ENCODE measurements at places on chromosomes 7 and 10.

GRCh38 chr7:104127204-104127603, 80.6 kb downstream of the ORC5 start:
- no peak for DNase-seq

DNA sequence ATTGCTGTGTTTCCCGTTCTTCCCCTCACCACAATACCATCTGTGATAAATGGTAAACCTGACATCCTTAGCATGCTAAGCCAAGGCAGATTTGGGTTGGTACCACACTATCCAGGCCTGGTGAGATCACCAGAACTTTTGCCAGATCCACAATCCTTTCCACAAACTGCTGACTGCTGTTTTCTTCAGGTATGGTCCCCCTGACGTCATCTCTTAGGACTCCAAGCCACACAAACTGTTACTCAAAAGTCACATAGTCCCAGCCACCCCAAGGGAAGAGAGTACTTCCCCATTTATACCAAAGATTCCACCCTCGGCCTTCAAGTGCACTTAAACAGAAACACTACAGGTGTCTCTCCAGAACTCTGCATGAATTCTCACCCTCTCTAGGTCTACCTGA, 34.8 kb downstream of the SLC25A13 start:
- DNase-seq = no peak

DNA sequence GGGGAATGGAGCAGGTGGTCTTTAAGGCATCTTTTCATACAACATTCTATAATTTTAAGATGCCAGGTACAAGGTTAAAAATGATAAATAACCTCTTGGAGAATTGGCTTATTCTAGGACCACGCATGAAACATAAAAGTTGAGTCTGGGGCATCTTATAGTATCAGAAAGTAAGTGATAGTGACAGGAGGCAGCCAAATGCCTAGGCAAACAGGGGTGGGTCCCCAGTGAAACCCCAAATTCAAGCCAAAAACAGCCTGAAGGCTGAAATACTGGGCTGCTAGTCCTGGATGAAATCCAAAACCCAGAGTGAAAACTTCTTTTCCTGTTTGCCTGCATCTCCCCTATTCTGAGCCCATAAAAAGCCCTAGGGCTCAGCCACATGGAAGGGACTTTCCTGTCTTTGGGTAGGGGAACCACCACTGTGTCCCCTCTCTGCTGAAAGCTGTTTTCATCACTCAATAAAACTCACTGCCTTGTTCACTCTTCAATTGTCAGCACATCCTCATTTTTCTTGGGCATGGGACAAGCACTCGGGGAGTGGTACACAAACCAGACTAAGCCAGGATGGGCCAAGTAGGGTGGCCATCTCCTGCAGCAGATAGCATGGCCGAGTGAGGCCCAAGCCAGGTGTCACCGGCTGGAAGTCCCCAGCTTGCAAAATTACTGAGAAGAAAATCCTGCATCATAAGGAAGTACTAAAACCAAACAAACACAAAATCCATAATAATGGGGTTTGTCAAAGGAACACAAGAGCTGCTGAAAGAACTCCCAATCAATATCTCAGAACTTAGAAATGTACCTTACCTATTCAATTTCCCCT, 241.6 kb upstream of the GALNT17 start:
- DNase-seq = no peak

- DNase-seq = no peak
These were observed 273.6 kb downstream of the SDHAF3 start for GRCh38 chr7:97390915-97391593.

- no peak for DNase-seq
These were observed 159.4 kb upstream of the AHR start for GRCh38 chr7:17139081-17139480.

- DNase-seq = no peak
These were observed 37.6 kb downstream of the ALOX5 start for GRCh38 chr10:45411607-45411940.

GRCh38 chr10:97585439-97585811, 1.2 kb downstream of the HOGA1 start:
- DNase-seq = no peak

GRCh38 chr10:27819781-27820531, 74.3 kb upstream of the MKX start:
- DNase-seq = no peak

GRCh38 chr7:77674878-77675277, 21.4 kb upstream of the RSBN1L start:
- DNase-seq = no peak

- DNase-seq = no peak
These were observed 76.8 kb upstream of the GDF10 start for GRCh38 chr10:47223236-47223635.

DNA sequence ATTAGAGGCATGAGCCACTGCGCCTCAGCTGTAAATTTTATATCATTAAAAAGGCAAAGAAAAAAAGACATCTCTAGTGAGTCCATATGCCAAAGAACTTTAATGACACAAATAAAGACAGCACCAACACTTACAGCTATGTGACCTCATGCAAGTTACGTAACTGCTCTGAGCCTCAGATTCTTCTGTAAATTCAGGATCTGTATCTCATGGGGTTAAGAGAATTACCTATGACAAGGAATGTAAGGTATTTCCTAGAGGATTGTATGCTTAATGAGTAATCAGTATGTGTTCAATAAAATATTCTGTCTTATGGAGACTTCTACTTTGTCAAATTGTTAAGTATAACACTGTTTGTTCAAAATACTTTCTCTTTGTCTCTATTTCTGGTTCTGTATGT, 274.0 kb upstream of the GLI3 start:
- no peak for DNase-seq

GRCh38 chr7:106486331-106486730, 174.6 kb downstream of the CCDC71L start:
- no peak for DNase-seq

DNA sequence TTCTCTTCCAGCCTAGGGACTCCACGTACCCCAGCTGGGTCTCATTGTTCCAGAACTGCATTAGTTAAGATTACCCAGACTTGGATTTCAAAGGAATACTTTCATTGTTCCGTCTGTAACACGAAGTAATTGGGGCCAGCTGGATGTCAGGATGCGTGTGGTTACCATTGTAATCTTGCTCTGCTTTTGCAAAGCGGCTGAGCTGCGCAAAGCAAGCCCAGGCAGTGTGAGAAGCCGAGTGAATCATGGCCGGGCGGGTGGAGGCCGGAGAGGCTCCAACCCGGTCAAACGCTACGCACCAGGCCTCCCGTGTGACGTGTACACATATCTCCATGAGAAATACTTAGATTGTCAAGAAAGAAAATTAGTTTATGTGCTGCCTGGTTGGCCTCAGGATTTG, 21.0 kb downstream of the LRRC17 start:
- no peak for DNase-seq

- DNase-seq = no peak
These were observed 4.2 kb upstream of the HOXA10 start for GRCh38 chr7:27178366-27178765.

DNA sequence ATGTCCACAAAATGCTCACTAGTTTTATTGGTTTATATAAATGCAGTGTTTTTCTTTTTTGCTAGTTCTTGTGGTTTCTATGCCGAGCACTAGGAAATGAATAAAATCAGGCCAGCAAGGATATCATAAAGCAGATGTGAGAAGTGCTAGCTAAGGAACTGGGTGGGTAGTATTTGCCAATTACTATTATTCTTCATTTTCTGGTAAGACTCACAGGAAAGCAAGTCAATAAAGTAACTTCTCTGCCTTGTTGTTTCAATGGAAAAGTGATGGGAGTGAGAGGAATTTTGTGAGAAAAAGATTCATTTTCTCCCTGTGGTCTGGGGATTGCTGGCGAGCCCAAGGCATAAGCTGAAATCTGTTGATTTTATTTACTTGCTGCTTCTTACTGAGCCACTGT, 50.5 kb upstream of the TRIL start:
- no peak for DNase-seq

GRCh38 chr10:20957744-20958143, 60.6 kb upstream of the NEBL start:
- DNase-seq = no peak

DNA sequence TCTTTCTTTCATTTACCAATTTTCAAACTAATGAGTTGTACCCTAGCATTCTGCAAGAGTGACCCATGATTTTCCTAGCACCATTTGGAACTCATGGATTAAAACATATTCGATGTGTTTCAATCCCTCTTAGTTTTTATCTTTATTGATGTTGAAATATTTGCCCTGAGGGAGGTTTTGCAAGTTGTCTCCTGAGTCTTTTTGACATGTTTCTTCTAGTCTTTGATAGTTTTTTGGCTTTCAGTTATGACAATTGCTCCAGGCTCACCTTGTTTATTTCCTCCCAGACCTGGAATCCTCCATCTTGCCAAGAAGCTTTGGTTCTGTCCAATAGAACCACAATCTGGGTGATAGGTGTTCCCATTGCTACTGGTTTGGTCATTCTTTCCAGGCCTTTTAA, 327.8 kb downstream of the WDR11 start:
- DNase-seq = no peak

- DNase-seq = no peak
These were observed 408.9 kb upstream of the SEMA3D start for GRCh38 chr7:85595750-85596178.

DNA sequence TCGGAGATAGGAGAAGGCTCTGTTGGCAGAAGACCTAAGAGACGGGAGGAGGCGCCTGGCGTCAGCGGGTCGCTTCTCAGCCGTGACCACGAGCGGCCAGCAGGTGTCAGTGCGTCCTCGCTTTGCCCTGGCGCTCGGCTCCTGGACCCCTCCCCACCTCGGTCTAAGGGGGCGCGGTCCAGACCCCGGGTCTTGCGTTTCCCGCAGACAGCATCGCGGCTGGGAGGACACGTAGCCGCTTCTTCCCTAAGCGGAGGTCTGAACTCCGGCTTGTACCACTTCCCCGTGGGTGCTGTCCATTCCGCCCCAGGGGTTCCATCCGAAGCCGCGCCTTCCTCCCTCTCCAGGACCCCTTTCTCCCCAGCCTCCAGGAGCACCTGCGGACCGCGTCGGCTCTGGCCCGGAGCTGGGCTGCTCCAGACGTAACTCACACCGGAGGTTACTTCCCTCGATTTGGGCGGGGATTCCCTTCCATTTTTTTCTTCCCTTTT, 593 bp upstream of the ADRA2A start:
- DNase-seq = no peak

DNA sequence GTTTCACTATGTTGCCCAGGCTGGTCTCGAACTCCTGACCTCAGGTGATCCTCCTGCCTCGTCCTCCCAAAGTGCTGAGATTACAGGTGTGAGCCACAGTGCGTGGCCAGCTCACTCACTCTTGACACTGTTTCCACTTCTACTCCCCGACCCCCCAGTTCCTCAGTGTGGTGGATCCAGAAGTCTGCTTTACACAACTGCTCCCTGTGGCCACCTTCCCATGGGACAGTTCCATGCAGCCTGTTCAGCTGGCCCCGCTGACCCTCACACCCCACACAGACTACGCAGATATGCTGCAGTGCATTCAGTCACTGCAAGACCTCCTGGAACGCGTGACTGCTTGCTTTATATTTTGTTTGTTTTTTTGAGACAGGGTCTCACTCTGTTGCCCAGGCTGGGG, 86.4 kb downstream of the SEPTIN14 start:
- no peak for DNase-seq

GRCh38 chr7:31146030-31146429, 93.9 kb downstream of the ADCYAP1R1 start:
- DNase-seq = no peak

- no peak for DNase-seq
These were observed 167.7 kb upstream of the TNRC18 start for GRCh38 chr7:5591278-5591874.

GRCh38 chr7:18350678-18351077, 144.9 kb upstream of the HDAC9 start:
- no peak for DNase-seq

DNA sequence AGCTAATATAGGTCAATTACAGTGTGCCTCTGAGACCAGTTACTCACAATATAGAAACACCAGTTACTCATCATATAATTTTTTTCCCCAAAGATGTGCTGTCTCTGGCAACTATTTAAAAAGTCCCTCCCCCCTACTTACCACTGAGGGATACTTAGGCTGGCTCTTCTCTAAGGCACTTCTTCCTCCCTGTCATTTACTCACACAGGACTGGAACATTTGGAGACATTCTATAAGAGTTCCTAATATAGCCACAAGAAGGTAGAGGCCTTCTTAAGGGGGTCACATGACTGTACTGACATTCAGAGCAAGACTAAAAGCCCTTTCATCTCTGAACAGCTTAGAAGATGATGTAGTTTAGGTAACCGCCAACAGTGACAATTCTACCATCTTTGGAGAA, 44.4 kb upstream of the SLIT1 start:
- DNase-seq = no peak

DNA sequence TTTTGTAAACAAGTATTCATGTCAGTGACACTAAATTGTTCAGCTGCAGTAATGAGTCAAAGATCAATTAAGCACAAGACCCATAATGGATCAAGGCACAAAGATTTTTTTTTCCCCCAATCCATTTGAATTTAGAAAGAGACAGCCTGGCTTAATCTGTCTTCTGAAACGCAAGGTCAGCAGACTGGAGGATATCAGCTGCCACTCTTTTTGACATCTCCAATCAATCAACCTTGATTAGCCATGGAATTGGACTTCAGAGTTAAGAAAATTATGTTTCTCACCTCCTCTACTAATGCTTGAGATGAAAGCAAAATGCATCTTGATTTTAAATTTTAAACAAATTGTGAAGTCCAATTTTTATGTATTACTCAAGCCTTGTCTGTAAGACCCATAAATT, 642.4 kb upstream of the STEAP1 start:
- no peak for DNase-seq

- no peak for DNase-seq
These were observed 675 bp upstream of the ATE1 start for GRCh38 chr10:121928528-121928884.

DNA sequence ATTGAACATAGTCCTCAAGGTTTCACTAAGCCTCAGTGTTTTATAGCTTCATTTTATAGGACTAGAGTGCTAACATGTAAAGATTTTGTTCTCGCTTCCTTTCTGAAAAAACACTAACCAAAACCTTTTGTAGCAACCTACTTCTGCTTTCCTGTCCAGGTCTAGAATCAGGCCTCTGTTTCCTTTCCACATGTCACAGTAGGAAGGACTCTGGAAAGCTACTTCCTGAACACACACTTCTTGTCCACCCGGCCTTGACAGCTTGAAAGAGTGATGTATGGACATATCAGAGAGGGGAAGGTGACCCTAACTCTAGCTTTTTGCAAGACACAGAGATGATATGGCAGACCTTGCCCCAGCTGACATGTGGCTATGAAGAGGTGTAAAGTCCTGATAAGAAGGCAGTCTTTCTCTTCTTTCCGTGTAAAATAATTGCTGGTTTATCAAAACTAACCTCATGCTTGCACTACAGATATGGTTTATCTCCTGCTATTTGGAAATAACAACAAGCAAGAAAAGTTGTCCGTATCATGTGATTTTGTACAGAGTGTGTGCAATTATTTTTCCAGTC, 175.4 kb downstream of the SKAP2 start:
- no peak for DNase-seq

DNA sequence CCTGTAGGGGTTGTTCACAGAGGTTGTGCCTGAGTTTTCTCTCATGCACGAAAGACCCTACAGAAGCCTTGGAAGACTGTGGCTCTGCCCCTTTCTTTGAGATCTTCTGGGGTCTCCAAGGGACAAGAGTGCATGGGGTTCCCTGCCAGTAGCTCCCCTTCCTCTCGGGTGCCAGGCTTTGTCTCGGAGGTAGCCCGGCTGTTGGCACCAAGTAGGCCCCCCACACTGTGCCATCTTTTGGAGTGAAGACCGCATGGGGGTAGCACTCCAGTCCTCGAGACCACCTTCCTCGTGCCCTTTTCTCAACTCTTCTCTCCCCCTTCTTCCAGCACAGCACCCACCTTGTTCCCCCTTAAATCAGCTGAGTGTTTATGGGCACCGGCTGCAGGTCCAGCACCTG, 41.6 kb downstream of the OAT start:
- DNase-seq = no peak

GRCh38 chr7:111982804-111983203, 223.4 kb downstream of the DOCK4 start:
- no peak for DNase-seq

All from NCI-H1048 (cell line).